ENCODE measurements at places on chromosomes 4 and X.

DNA sequence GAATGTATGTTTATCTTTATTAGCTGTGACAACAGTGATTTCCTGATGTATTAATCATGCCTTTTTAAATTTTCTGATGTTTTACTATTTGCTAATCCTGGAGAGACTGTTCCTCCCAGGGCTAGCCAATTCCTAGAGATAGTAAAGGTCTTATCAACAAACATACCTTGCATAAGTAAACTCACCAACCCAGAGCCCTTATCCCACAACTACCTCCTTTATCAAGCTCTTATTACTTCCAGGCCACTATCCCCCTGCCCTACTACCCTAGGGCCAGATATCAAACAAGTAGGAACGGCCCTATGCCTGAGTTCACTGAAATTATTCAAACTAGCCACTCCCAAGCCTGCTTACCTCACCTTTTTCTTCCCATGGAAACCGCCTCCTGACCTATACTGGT, 58.2 kb upstream of the NPNT start:
- DNase-seq: no peak

DNA sequence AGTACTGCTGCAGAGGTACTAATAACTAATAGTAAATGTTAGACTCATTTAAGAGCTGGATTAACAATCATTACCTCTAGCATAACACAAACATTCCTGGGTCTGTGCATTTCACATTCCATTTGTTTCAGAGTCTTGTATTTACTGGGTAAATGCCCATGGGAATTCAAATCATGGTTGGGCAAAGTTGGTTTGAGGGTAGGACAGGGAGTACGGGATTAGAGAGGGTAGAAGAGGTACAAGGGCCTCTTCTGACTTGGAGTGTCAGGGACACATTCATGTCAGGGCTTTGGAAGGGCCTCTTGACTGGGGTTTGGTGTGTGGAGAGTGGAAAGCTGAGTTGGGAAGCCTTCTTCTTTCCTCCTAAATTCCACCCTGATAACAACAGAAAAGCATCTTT, 65.9 kb downstream of the WWC2 start:
- DNase-seq: no peak

DNA sequence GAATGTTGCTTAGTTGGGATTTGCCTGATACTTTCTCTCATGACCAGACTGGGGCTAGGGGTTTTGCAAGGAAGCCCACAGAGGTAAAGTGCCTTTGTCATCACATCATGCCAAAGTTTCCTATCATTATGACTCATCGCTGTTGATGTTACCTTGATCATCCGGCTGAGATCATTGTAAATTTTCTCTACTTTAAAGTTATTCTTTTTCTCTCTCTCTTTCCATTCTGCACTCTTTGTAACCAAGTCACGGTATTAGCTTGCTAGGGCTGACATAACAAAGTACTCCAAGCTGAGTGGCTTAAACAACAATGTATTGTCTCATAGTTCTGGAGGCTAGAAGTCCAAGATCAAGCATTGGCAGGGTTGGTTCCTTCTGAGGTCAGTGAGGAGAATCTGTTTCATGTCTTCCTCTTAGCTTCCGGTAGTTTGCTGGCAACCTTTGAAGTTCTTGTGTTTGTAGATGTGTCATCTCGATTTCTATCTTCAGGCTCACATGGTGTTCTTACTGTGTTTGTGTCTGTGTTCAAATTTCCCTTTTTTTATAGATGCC, 113.0 kb downstream of the DTHD1 start:
- DNase-seq: no peak

- peak; percentile 32 for DNase-seq
These were observed 1.4 kb upstream of the CEP135 start for GRCh38 chr4:55947254-55947882.

DNA sequence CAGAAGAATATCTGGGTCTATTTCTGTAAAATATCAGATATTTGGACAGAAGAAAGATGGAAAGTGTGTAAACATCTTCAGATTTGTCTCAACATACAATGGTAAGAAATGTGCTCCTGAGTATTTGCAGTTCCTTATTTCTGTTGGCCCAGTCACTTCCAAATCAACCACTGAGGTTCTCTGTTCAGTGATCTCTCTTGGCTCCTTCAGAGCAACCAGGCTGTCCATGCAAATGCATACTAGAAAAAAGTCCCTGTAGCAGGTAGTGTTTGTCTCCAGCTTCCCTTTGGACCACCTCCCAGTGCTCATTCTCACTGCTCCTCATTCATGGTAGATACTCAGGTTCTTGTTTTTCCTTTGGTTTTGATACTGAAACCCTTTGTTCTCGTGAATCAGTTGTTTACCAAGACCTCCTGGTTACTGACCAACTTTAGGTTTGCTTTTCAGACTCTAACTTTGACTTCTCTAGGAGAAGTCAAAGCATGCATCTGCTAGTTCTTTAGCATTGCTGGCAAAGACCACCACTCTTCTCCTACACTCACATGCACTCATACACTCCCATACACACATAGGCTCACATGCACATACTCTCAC, 28.8 kb downstream of the ASIC5 start:
- DNase-seq: no peak

GRCh38 chr4:101295691-101296090, 51.6 kb downstream of the PPP3CA start:
- DNase-seq: no peak

DNA sequence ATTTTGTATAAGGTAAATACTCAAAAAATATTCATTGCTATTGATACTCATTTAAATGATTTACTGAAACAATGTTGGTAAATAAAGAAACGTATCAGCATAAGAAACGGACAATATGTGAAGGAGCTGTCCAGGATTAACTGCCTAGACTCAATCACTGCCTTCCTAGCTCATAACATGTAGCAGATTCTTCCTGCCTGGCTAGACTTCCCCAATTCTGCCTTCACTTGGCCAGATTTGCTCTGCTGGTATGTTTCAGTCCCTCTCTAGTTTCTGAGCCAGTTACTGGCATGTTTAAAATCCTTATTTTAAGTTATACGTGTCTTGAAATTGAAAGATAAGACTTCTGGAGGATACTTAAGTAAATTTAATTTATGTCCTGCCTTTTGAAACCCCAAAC, 740.3 kb downstream of the CENPC start:
- no peak for DNase-seq

GRCh38 chrX:129651756-129652564, 2.8 kb downstream of the APLN start:
- no peak for DNase-seq

GRCh38 chrX:9829308-9830267, 43.4 kb downstream of the SHROOM2 start:
- DNase-seq: no peak

DNA sequence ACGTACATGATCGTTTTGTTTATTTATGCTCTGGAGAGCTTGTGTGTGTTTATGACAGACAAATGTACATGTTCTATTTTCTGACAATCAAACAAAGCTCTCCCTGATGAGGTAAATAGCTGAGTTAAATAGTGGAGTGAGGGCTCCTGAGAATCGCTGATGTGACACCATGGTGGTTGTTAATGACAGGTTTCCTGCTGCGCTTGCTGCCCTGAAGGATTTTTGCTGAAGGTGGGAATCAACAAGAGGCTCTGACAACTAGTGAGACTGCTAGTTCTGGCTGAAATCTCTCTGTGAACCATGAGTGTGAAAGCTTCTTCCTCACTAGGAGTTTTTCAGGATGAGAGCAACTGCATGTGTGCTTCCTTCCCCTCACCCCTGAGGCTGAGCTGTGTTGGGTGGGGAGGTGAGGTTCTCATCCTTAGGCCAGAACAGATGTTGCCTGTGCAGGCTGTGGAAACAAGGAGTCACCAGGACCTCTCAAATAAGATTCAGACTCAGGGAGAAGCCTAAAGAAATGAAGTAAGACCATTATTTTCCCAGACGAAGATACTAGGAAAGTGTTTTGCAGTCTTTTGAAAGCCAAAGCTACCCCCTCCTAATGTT, 173.4 kb upstream of the JADE1 start:
- no peak for DNase-seq

GRCh38 chrX:10633722-10634121, 13.3 kb upstream of the MID1 start:
- peak; percentile 56 for DNase-seq

DNA sequence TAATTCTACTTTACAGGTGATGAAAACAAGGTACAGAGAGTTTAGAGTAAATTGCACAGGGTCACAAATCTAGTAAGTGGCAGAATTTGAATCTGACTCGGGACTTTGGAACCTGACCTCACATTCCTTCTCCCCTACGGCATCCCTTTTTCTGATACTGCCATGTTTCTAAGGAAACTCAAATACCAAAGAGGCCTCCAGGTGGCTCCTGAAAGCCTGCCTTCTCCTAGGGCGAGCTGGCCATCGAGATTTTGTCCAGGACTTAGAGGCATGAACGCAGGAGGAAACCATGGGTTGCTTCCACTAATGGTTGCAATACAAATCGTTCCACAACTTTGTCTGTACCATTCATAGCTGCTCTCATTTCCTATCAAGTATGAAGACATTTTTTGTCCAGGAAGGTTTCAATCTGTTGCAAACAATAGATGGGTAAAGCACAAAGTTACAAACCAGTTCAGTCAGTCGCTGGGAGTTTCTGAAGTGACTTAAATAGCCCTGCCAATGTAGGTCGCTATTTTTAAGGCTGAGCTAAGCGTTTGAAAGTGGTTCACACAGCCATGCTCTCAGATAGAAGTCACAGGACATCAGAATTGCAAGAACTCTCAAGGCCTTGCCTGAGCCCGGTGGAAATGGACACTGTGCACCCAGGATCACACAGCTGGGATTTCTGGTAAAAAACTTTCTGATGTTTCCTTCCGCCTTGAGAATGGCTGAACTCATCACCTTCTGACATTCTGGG, 296.6 kb upstream of the PRPS2 start:
- DNase-seq: no peak

DNA sequence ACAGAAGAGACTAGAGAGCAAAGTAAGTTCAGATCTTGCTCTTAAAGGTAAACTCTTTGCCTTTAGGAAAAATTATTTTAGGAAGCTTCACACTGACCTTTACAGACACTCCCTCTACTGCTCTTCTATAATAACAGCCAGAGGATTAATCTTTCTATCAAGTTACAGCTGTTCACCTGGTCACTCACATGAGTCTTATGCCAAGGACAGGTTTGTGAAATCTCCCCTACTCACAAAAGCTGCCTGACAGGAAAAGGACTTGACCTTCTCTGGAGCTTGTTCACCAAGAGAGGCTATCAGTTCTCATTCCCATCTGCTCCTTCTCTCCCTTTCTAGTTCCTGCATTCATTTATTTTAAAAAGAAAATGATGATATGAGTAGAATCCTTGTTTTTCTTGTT, 117.3 kb downstream of the C4orf51 start:
- no peak for DNase-seq

- DNase-seq: no peak
These were observed 47.6 kb upstream of the ADAD1 start for GRCh38 chr4:122331195-122331594.

- no peak for DNase-seq
These were observed 71.6 kb downstream of the PPARGC1A start for GRCh38 chr4:23818097-23818885.

GRCh38 chr4:10055871-10056270, 34.6 kb upstream of the SLC2A9 start:
- no peak for DNase-seq

- no peak for DNase-seq
These were observed 315.7 kb downstream of the FBXW7 start for GRCh38 chr4:152220201-152220666.

- DNase-seq: no peak
These were observed 174.9 kb downstream of the ADAMTS3 start for GRCh38 chr4:72394012-72394663.

DNA sequence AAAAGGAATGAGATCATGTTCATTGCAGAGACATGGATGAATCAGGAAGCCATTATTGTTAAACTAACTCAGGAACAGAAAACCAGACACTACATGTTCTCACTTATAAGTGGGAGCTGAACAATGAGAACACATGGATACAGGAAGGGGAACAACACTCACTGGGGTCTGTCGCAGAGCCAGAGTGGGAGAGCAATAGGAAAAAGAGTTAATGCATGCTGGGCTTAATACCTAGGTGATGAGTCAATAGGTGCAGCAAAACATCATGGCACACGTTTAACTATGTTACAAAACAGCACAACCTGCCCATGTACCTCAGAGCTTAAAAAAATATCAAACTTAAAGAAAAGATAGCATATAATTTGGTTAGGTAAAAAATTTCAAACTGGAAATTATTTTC, 281.4 kb downstream of the PABPC4L start:
- DNase-seq: no peak

GRCh38 chr4:153008578-153009199, 72.6 kb downstream of the FHDC1 start:
- no peak for DNase-seq

GRCh38 chr4:109977854-109978501, 65.3 kb downstream of the EGF start:
- peak; percentile 37 for DNase-seq

GRCh38 chr4:149884046-149884445, 68.4 kb upstream of the IQCM start:
- DNase-seq: no peak

Data from fibroblast of skin of left quadriceps (primary cell).